ENCODE measurements at places on chromosomes 1 and 21.

- DNase-seq = no peak
These were observed 26.5 kb upstream of the SRP9 start for GRCh38 chr1:225750875-225751824.

DNA sequence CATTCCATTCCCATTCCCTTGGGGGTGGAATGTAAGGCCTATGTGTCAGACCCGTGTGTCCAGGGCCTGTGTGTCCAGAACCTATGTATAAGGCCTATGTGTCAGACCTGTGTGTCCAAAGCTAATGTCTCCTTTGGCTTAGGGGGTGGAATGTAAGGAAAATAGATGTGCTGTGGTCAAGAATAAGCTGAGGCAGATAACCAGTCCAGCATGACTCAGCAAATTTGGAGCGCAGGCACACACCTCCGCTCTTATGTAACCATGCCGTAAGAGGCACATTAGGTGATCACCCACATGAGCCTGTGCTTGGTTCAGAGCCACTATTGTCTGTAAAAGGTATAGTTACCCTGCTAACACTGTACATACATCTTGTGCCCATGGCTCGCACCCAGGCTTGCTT lies 150.8 kb upstream of the SGIP1 start:
- no peak for DNase-seq

GRCh38 chr1:185917646-185918045 lies 183.5 kb downstream of the HMCN1 start:
- no peak for DNase-seq

GRCh38 chr1:29362764-29363163 lies 126.4 kb downstream of the PTPRU start:
- DNase-seq = no peak

DNA sequence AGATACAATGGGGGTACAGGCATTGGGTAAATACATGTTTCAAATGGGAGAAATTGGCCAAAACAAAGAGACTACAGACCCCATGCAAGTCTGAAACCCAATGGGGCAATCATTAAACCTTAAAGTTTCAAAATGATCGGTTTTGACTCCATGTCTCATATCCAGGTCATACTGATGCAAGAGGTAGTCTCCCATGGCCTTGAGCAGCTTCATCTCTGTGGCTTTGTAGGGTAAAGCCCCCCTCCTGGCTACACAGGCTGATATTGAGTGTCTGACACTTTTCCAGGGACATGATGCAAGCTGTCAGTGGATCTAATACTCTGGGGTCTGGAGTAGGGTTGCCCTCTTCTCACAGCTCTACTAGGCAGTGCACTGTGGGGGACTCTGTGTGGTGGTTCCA lies 286.1 kb downstream of the LRRIQ3 start:
- no peak for DNase-seq

- DNase-seq = no peak
These were observed 93.8 kb upstream of the COL6A1 start for GRCh38 chr21:45887788-45888187.

GRCh38 chr1:228782662-228783417 lies 47.6 kb downstream of the RHOU start:
- peak; percentile 17 for DNase-seq

- DNase-seq = no peak
These were observed 143.3 kb downstream of the CTH start for GRCh38 chr1:70554341-70554740.

- no peak for DNase-seq
These were observed 166.9 kb upstream of the C1orf21 start for GRCh38 chr1:184219883-184220282.

DNA sequence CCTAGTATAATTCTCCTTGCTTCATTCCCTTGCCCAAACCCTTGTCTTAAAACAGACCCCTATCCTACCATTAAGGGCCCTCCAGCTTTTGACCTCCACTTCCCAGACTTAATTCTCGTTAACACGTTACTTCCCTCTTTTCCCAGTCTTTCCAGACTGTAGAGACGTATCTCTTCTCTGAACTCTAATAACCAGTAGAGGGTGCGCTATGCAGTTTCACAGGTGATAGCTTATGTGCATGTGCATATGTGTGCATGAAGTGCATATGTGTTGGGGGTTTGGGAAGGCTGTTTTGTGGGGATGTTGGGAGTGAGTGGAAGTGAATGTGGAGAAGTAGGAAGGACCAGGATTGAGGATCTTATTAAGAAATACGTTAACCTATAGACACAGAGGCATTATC lies 78.1 kb upstream of the CCDC190 start:
- DNase-seq = no peak

GRCh38 chr1:8321612-8322011 lies 3.7 kb downstream of the SLC45A1 start:
- no peak for DNase-seq

- no peak for DNase-seq
These were observed 123.9 kb downstream of the LHX4 start for GRCh38 chr1:180353945-180354344.

DNA sequence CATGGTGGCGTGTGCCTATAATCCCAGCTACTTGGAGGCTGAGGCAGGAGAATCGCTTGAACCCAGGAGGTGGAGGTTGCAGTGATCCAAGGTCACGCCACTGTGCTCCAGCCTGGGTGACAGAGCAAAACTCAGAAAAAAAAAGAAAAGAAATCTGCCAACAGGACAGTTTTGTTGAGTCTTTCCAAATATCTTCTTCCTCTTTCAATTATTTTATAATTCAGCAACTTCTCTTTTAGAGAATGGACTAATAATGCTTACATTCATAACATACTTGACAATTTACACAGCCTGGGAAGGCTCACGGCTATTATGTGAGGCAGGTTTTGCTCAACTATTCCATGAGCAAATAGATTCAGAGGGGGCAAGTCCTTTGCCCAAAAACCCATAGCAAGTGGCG lies 18.1 kb downstream of the CNR2 start:
- DNase-seq = peak; percentile 90

DNA sequence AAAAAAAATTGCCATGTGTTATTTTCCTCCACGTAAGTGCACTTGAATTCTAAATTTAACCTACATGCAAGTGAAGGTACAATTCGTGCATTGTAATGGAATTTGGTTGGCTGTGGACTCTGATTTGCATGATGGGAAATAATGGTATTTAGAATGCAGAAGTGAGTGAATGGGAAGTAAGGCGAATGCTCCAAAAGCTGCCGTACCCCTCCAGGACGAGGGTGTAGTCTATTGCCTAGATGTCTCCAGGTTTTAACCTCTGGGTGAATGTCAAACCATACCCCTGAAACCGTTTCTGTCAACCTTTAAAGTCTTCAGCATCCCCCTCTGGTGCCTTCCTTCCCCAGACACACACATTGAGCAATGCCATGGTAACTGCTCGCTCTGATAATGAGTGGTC lies 44.5 kb downstream of the KIAA0040 start:
- DNase-seq = no peak

GRCh38 chr1:91877574-91878208 lies 8.3 kb downstream of the TGFBR3 start:
- peak; percentile 8 for DNase-seq

DNA sequence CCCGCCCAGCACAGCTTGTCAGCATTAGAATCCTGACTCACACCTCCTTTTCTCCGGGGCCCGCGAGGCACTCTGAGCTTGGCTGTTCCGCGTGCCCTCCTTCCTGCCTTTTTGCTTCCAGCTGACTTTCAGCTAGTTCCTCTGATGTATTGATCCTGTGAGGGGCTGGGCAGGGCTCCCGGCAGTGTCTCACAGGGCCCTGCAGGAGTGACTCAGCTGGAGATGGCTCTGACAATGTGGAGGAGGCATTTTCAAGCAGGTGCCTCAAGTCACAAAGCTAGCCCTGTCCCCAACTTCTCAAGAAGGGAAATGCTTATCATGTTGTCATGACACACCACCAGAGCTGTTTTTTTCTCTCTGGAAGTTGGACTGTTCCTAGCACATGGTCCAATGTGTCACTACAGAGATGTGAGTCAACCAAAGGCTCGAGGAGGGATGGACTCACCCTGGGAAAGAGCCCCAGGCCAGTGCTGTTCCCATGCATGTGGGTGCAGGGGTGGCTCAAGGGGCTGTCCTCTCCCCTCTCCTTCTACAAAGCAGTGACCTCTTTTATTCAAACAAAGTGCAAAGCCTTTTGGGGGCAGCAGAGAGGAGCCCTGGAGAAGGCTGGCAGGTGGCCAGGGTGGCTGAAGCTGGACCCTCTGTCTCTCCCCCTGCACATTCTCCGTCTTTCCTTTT lies 30.6 kb downstream of the SYT6 start:
- DNase-seq = peak; percentile 88

- peak; percentile 7 for DNase-seq
These were observed 27.2 kb upstream of the MAN1A2 start for GRCh38 chr1:117339866-117340700.

DNA sequence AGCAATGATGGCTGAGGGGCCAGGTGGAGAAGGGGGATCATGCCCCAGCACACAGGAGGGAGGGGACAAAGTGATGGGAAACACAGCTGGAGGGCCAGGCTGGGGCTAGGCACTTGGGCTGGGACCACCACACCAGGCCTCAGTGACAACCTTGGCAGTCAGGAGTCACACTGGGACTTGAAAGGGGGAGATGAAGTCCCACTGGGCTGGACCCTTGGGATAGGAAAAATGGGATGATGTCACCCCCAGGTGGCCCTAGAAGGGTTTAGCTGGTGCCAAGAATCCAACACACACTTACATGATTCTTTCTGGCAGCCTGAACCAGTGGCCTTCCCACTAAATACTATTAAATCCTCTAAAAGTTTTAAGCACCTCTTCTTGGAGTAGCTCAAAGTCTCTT lies 17.1 kb downstream of the ZBTB17 start:
- no peak for DNase-seq

GRCh38 chr21:16570171-16570570 lies 840.4 kb downstream of the USP25 start:
- DNase-seq = no peak

DNA sequence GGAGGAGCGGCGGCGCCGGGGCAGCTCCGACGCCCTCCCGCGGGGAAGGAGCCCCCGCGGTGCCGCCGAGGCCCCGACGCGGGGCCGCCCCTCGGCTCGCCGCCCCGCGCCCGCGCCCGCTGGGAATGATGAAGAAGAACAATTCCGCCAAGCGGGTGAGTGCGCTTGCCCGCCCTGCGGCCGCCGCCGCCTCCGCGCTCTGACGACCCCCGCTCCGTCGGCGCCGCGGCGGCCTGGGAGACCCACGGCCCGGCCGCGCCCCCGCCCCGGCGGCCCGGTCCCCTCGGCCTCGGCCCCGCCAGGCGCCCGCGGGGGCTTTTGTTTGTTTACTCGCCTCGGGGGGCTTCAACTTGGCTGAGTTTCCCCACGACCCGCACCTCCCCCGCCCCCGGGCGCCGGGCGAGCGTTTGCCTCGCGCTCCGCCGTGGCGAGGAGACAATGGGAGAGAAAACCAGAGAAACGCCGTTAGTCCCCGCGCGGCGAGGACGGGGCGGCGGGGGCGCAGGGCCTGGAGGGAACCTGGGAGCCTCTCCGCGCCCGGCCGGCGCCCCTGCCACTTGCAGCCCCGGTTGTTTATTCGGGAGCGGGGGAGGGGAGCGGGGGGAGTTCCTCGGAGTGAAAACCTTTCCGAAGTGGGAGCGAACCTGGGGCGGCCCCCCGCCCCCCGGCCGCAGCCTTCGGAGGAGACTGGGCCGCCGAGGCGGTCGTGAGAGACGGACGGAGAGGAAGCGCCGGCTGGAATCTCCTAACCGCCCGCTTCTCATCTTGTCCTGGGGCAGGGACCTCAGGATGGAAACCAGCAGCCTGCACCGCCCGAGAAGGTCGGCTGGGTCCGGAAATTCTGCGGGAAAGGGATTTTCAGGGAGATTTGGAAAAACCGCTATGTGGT lies 661 bp downstream of the PLEKHO1 start:
- peak; percentile 37 for DNase-seq

- no peak for DNase-seq
These were observed 84.2 kb downstream of the PTGER3 start for GRCh38 chr1:70963374-70963773.

- no peak for DNase-seq
These were observed 12.6 kb upstream of the PLEKHG5 start for GRCh38 chr1:6503884-6504602.

GRCh38 chr1:23368562-23369334 lies 888 bp downstream of the ZNF436 start:
- DNase-seq = peak; percentile 95

GRCh38 chr21:16154951-16155635 lies 425.3 kb downstream of the USP25 start:
- DNase-seq = no peak

DNA sequence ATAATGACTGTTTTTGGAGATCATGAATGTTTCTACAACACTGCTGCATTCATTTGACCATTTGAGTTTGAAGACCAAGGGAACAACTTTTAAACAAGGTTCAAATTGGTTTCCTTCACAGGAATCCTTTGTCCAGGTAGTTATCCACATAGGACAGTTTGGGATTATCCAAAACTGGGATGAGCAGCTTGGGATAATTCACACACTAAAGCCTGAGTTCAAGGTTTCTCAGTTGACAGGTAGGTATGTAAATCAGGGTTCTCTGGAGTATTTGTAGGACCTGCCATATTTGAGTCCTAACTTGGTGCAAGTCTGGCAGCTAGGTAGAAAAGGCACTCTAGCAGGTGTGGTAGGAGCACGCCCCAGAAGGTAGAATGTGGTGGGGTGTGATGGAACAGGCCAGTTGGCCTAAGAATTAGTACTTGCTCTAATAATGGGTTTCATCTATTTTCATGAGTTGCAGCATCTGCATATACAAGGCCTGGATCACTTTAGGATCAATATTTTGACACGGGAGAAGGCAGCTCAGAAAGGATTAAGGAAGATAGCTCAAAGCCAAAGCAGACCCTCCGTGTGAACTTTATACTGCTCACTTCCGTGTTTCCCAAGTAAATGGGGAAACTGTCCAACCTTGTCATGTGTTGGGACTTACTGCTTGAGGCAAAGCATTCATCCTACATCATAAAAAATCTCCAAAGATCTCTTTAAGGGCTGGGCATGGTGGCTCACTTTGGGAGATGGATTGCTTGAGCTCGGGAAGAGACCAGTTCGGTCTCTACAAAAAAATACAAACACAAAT lies 14.1 kb upstream of the RAB42 start:
- DNase-seq = no peak

- DNase-seq = no peak
These were observed 21.9 kb upstream of the EPS8L3 start for GRCh38 chr1:109785446-109786111.

DNA sequence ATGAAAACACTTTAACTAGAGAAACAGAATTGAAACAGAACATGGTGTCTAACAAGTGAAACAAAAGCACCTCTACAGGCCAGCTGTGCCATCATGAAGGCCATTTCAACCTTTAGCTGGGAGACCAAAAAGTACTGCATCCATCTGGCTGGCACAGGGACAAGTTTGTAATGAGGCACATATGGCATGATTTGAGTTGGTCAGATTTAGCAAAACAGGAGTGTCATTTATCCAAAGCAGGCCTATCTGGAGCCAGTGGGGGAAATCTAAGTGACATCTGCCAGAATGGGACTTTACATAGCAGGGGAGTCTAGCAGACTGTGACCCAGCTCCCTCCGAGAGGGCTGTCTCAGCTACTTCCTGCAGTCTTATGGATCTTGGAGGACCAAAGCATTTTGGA lies 51.9 kb downstream of the DNTTIP2 start:
- DNase-seq = no peak

- peak; percentile 27 for DNase-seq
These were observed 134.8 kb downstream of the AKT3 start for GRCh38 chr1:243715285-243715684.

- no peak for DNase-seq
These were observed 21.8 kb upstream of the SRP9 start for GRCh38 chr1:225755671-225756319.

- peak; percentile 51 for DNase-seq
These were observed 23.2 kb downstream of the ARID4B start for GRCh38 chr1:235304549-235305451.

- DNase-seq = no peak
These were observed 28.8 kb downstream of the TSPAN2 start for GRCh38 chr1:115060501-115060900.
